T follicular helper cell (primary cell): ENCODE measurements at places on chromosomes 2 and 18.

GRCh38 chr2:176457481-176457880 is 188.2 kb downstream of the MTX2 start:
- DNase-seq = no peak

DNA sequence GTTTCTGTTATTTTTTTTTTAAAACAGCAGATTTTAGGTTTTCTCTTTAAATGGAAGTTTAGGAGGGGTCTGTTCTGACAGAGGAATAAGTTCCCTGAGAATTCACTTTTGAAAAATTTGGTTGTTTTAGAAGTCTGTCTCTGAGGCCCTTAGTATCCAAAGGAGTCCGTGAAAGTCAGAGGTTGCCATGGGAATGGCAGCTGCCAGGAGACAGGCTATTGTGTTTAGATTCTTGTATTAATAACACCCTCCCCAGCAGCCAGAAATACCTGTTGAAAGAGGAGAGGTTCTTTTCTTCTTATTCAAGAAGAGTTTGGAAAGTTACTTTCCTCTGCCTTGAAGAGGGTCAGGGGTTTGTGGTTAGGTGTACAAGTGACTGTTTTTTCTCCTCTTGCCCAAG is 29.5 kb downstream of the TNP1 start:
- DNase-seq = no peak

- DNase-seq = no peak
These were observed 77.4 kb downstream of the SLC39A10 start for GRCh38 chr2:195734395-195734794.

- DNase-seq = no peak
These were observed 227.7 kb downstream of the GPD2 start for GRCh38 chr2:156663757-156664409.

GRCh38 chr18:5253910-5254309 is 41.6 kb downstream of the ZBTB14 start:
- no peak for DNase-seq

- no peak for DNase-seq
These were observed 626.2 kb upstream of the SETBP1 start for GRCh38 chr18:44054514-44054913.

- DNase-seq = no peak
These were observed 76.8 kb downstream of the SLC39A10 start for GRCh38 chr2:195733831-195734230.

GRCh38 chr2:6748406-6749067 is 117.2 kb downstream of the CMPK2 start:
- DNase-seq = no peak

DNA sequence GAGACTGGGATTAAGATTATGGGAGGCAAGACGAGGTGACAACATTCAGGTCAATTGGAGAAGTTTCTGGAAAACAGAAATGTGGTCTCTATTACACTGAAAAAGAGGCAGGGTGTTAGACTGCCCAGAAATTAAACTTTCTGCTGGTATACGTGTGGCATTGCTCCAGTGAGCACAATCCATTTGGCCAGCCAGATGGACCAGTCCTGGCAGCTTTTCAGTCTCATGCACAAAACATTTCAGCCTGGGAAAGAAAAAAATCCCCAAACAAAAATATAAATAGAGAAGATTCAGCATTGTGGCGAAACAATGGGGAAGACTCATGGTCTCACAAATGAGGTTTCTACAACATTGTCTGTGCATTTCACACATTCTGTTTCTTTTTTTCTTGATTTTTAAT is 113.9 kb downstream of the HNMT start:
- no peak for DNase-seq

GRCh38 chr2:167729911-167730310 is 517.5 kb downstream of the STK39 start:
- no peak for DNase-seq

DNA sequence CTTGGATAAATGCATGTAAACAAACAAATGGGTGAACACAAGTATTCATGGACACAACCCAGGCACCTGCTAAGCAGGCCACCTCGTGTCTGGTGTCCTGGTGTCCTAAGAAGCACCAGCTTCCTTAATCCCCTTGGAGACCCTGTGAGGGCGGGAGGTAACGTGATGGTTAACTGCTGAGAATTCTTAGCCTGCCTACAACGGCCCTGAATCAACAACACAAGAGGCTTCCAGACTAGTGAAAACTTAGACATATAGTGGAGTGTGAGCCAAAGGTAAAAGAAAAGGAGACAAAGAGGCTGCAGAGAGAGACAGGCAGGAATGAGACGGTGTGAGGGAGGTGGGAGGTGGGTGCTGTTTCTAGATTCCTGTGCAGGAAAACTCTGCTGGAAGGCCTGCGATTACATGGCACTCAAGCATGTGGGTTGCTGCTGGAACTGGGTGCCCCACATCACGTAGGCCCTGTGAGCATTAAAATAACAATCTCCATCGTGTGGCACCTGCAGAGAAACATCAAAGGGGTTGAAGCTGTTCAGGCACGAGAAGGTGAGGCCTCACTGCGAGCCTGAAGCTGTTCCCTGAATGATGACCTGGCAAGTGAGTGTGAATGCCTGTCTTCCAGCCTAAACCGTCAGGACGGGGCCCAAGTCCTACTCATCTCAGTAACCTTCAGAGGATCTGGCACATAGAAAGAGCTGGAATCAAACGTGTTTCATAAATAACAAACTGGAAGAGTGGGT is 64.2 kb downstream of the RPL37A start:
- no peak for DNase-seq

DNA sequence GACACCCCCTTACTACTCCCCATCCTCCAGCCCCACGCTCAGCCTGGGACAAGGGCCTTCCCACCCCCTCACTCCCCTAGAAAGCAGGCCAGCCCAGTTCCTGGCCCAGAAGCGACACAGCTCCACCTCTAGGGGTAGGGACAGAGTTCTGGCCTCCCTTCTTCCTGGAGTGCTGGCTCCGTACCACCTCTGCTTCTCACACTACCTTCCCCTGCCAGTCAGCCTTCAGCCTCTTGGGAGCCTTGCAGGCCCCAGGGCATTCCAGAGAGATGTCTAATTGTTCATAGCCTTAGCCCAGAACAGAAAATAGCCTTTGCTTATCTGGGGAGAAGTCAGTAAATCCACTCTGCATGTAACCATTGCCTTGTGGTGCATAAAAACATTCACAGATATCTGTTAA is 13.1 kb upstream of the CATIP start:
- DNase-seq = no peak

- DNase-seq = no peak
These were observed 36.2 kb downstream of the FBLN7 start for GRCh38 chr2:112174383-112174782.

GRCh38 chr2:60317844-60318243 is 235.6 kb downstream of the BCL11A start:
- no peak for DNase-seq

DNA sequence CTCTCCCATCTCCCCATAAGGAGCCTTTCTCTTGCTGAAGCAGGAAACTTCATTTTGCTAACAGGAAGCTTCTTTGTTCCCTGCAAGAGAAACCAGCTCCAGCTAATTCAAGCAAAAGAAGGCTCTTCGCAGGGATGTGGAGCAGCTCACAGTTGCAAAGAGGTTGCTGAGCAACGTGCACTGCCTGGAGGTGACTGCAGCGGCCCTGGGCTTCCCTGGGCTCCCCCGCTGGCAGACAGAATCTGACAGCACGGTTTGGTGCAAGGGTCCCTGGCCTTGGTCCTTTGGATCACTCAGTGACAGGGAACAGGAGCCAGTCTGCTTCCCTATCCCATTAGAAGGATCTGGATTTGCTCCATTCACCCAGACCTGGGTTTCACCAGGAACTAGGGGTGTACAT is 25.8 kb downstream of the GPR55 start:
- no peak for DNase-seq

GRCh38 chr2:168433527-168433926 is 22.5 kb upstream of the CERS6 start:
- no peak for DNase-seq

DNA sequence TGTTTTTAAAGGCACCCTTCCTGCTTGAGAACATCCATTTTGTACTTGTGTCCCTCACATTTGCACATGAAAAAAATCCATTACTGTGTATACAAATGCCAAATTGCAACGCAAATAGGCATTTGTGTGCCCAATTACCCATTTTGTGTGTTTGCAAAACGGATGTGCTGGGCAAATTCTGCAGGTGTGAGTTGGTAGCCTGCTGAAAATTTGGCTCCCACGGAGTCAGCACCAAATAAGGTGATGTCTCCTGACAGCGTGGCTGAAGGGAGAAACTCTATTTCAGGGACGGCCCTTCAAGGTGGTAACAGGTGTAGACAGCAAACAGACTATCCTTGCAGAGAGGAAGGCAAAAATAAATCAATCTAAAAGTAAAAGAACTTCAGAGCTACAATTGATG is 661.1 kb downstream of the BCL11A start:
- no peak for DNase-seq

DNA sequence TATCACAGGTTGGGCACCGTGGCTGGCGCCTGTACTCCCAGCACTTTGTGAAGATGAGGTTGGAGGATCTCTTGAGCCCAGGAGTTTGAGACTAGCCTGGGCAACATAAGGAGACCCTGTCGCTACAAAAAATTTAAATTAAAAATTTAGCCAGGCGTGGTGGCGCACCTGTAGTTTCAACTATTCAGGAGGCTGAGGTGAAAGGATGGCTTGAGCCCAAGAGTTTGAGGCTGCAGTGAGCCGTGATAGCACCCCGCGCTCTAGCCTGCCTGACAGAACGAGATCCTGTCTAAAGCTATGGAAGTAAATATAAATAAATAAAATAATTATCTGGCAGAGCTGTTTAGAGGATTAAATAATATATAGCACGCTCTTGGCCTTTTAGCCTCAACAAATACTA is 1.4 kb upstream of the SH3RF3 start:
- no peak for DNase-seq

DNA sequence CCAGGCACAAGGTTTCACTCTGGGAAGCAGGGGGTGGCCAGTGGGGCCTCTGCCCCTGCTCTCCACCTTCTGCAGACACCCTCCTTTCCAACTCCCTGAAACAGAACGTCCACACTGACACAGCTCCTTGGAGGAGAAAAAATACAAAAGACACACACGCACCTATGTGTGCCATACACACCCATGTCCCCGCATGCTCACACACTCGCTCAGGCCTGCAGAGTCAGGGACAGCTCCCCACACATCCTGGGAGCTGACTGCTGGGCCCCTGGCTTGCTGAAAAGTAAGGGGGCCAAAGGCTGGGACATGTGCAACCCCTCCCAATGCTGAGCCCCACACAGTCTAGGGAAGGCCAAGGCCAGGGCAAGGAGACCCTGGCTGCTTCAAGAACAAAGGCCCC is 200.5 kb downstream of the TNS1 start:
- DNase-seq = no peak

DNA sequence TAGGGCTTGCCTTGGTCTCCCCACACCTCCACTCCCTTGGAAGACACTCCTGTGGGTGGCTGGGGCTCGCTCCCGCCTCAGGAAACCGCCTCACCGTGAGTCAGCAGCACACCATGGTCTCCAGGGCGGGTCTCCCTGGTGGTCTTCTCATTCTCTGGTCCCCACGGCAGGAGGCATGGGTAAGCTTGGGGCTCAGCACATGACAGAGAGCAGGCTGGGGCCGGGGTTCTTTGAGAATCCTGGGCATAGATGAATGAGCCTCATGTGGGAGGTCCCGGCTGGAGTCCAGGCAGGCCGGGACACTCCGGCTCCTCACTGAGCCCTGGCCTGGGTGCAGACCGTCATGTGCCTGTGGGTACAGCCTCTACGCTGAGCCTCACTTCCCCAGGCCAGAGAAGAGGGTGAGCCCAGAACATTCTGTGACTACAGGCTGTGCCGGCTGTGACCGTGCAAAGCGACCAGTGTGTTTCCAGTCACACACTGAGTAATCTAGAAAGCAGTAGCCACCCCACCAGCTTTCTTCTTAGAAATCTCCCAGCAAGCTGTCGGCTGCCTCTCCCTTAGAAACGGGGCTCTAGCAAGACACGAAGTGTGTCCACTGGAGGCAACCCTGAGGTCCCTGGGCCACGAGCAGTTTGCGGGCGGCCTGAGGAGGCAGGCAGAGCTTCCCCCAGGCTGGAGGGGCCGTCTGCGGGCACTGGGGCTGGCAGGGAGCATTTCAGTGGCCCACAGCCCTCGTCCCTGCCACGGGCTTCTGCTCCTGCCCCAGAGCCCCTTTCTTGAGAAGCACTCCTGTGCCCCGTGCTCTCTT is 93.1 kb downstream of the RHOB start:
- DNase-seq = no peak

- no peak for DNase-seq
These were observed 261.9 kb downstream of the TCF4 start for GRCh38 chr18:55326134-55326533.

- no peak for DNase-seq
These were observed 16.7 kb downstream of the TACR1 start for GRCh38 chr2:75182606-75183005.

- no peak for DNase-seq
These were observed 31.4 kb upstream of the CD28 start for GRCh38 chr2:203675086-203675485.

DNA sequence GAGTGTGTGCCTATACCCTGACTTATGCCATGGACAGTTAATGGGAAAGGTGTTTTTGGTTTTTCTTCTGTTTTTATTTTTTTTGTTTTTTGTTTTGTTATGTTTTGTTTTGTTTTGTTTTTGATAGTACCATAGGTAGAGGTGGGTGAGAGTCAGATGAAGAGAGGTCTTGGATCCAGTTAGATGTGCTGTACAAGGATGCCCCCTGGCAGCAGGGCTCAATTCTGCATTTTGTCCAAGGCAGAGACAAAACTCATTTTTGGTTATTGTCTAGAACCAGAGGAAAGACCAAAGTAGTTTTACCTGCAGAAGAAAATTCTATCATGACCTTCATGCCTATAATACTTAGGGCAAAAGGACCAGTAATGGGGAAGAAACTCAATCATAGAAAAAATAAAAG is 48.5 kb downstream of the SLC5A7 start:
- DNase-seq = no peak

DNA sequence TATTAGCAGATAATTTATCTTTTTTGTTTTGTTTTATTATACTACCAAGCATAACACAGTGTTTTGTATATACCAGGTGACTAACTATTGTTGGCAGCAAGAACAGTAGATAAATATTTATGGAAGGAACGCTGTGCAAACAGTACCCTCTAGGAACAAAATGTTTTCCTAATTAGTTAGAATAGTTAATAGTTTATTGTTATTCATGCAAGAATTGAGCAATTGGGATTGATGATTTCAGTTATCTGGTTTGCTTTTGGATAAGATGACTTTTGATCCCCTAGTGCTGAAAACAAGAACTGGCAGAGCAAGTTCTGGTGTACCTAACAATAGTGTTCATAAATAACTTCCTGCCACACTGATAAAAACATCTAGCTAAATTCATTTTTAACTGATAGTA is 323.3 kb downstream of the TGIF1 start:
- no peak for DNase-seq

DNA sequence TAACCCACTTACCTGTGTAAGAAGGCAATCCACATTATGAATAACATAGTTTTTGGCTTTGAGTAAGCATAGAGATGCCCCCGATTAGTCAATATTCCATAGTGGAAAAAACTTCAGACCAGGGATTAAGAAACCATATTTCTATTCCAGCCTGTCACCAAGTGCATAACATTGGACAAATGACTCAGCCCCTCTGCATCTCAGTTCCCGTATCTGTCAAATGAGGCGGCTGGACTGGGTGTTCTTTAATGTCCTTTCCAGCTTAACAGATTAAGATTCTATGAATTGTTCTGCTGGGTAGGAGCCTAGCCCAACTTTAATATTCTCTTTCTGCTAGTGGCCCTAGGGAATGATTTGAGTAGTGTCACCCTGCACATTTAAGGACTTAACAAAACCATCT is 11.8 kb upstream of the FTCDNL1 start:
- DNase-seq = no peak

- no peak for DNase-seq
These were observed 43.5 kb downstream of the SLC14A2 start for GRCh38 chr18:45658756-45659155.
